ENCODE measurements at places on chromosomes 11 and 22. TPM values are rescaled to one million over a fixed set of nuclear protein-coding genes. Genes with fewer than 3 reads are reported as not detected.

Gene P4HA3
- 0.81 TPM for total RNA-seq

Gene OR52I2
- total RNA-seq, result not detected

Gene TMEM191B
- not detected for total RNA-seq

Gene SLC22A25
- not detected for total RNA-seq

Gene DDIAS
- 7.1 TPM for total RNA-seq

Gene SCGB1C1
- not detected for total RNA-seq

DNA sequence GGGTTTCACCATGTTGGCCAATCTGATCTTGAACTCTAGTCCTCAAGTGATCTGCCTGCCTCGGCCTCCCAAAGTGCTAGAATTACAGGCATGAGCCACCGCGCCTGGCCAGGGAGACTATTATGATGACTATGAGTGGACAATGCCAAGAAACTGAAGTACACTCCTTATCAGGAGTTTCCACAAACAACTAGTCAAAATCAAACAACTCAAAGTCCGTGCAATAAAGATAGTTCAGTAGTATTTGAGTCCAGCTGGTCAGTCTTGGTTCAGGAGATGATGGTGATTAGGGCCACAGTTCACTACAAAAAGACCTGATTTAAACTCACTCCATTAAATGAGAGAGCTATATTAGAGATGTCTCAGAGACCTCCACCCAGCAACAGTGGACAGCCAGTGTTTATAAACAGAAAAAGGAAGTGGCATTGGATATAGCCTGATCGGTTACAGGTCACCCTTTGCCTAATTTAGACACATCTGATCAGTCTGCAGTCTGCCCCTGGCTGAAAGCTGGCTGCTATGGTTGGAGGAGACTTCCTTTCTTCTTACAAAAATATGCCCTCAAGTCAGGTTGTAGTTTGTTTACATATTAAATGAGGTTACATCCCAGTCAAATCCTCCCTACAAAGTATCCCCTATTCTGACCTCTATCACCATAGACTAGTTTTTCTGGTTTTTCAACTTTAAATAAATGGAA lies 17.0 kb downstream of the CD3E start:
- no peak for DNase-seq

GRCh38 chr11:31106968-31107576 lies 262.5 kb downstream of the DCDC1 start:
- no peak for DNase-seq

DNA sequence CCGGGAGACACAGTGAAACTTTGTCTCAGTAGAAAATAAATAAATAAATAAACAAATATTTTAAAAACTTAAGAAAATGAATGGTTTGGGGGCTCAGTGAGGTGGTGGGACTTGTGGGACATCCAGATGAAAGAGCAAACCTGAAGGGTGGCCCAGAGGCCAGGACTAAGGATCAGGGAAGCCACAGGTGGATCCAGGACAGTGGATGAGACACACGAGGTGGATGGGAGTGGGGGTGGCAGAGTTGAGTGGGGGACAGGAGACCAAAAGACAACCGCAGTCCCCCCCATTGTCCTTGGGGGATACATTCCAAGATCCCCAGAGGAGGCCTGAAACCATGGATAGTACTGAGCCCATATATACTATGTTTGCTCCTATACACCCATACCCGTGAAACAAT lies 7.1 kb downstream of the RFPL1 start:
- DNase-seq, result no peak

DNA sequence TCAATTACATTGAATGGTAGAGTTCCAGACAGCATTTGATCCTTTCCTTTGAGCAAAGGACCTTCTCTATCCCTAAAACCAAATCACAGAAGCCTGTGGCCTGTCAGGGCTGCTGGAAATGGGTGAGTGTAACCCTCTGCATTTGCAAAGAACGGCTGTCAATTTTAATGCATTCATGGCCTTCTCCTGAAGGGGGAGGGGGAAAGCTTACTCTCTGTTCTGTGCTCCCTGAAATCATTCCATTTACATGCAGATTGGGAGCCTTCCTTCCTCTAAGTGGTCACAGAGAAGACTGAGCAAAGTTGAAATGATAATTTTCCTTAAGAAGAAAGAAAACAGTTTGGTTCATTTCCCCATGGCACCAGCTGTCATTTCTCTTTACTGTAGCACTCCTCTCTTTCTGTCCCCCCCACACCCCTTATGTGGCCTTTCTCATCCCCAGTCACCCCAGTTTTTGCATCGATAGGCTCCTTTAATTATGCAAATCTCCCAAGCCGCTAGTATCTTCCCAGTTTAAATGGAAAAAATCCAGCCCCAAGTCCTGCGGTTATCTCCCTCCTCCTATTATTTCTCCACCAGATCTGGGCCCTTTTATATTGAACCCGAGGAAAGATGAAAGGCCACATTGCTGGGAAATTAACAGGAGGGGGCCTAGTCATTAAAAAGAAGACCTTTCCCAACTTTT lies 109.4 kb upstream of the KIRREL3 start:
- DNase-seq, result no peak

- no peak for DNase-seq
Observed at GRCh38 chr11:117468888-117469287, 141.2 kb downstream of the CEP164 start.

- DNase-seq, result no peak
Observed at GRCh38 chr11:35330931-35331330, 88.4 kb downstream of the SLC1A2 start.

GRCh38 chr11:64492561-64492960 lies 98.5 kb upstream of the SLC22A12 start:
- no peak for DNase-seq

DNA sequence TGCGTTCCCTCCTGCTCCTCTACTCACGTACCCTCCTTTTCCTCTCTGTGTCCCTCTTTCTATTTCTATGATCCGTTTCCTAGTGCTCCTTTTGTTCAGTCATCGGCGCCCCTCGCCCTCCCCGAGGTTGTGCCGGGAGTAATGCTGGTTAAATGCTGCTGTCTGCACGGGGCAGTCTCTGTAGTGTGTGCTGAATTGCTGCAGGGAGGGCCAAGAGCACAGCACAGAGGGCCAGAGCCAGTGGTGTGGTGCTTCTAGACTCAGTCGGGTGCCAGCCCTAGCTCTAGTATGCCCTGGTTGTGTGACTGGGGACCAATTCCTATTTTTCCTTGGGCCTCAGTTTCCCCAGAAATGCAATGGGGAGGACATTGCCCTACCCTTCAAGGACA lies 98.3 kb downstream of the PKNOX2 start:
- DNase-seq, result no peak

- DNase-seq, result no peak
Observed at GRCh38 chr11:81278991-81279390, 1454.7 kb downstream of the FAM181B start.

GRCh38 chr11:21257461-21257860 lies 588.1 kb downstream of the NELL1 start:
- no peak for DNase-seq

Measured in epithelial cell of proximal tubule (primary cell).